GM20000 (cell line): ENCODE measurements at places on chromosomes 16 and 17.

GRCh38 chr16:9913604-9914326 lies 268.5 kb downstream of the GRIN2A start:
- DNase-seq = no peak

GRCh38 chr16:54933281-54934011 lies 2.8 kb downstream of the IRX5 start:
- DNase-seq = no peak

GRCh38 chr17:54426296-54426886 lies 474.3 kb upstream of the TOM1L1 start:
- no peak for DNase-seq

GRCh38 chr17:37130984-37131446 lies 182.3 kb downstream of the AATF start:
- DNase-seq = no peak

DNA sequence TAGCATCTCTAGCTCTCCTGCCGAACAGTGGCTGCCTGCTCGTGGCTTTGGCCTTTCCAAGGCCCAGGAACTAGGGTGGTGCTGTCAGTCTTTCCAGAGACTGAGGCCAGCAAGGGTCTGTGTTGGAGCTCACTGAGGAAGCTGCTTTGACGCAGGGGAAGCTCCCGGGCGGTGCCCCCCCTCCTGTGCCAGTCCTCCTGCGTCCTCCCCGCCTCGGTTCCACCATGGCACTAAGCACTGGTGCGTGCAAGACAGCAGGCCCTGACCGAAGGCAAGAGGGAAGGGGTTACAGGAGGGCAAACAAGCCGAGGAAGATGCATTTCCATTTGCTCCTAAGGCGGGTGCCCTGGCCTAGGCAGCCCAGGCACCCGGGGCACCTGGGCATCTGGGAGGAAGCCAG lies 4.5 kb downstream of the CYB561 start:
- DNase-seq = no peak

- no peak for DNase-seq
Observed at GRCh38 chr16:80583466-80583865, 42.7 kb downstream of the DYNLRB2 start.

DNA sequence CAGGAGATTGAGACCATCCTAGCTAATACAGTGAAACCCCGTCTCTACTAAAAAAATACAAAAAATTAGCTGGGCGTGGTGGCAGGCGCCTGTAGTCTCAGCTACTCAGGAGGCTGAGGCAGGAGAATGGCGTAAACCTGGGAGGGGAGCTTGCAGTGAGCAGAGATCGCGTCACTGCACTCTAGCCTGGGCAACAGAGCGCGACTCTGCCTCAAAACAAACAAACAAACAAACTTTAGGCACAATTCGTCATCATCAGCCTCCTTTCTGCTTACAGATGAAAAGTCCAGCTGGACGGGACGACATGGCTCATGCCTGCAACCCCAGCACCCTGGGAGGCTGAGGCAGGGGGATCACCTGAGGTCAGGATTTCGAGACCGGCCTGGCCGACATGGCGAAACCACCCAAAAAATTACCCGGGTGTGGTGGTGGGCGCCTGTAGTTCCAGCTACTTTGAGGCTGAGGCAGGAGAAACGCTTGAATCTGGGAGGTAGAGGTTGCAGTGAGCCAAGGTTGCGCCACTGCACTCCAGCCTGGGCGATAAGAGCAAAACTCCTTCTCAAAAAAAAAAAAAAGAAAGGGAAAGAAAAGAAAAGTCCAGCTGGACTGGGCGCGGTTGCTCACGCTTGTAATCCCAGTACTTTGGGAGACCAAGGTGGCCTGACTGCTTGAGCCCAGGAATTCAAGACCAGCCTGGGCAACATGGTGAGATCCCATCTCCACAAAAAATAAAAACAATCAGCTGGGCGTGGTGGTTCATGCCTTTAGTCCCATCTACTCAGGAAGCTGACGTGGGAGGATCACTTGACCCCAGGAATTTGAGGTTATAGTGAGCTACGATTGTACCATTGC lies 1.5 kb upstream of the SPIRE2 start:
- DNase-seq = no peak

DNA sequence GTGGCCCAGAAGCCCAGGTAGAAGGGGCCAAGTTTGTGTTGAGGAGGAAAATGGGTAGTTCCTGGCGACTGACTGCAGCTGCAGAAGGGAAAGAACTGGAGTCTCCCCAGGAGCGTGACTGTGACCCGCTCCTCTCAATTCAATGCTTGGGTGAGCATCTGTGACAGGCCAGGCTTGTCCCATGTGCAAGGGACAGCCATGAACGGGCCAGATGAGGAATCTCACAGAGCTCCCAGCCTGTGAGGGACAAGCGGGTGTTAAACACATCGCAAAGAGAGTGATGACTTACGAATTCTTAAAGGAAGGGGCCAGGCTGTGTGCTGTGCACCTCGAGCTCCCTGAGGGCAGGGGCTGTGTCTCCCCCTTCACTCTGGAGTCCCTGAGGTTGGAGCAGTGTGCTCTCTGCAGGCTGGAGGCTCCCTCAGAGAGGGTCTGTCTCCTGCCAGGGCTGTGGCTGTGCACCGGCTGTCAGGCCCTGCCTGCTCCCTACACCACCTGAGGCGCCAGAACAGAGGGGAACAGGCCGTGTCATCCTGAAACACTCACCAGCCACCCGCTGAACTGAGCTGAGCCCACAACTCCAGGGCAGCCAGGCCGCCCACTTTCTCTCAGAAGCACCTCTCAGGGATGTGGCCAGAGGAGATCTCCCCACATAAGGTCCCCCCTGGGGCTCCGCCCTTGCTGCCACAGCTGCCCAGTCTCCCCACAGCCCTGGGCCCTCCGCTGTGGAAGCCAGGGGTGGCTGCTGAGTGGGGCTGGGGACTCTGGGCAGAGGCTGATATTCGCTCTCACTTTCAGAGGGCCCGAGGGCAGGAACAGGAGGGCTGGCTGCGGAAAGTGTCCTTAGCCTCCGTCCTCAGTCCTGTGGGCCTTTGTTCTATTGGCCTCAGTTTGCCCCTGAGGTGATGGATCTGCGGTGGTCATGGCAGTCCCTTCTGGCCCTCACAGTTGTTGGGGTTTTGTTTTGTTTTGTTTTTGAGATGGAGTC lies 25.7 kb upstream of the NXPH3 start:
- peak; percentile 7 for DNase-seq

- no peak for DNase-seq
Observed at GRCh38 chr17:15197229-15197628, 67.9 kb downstream of the PMP22 start.

DNA sequence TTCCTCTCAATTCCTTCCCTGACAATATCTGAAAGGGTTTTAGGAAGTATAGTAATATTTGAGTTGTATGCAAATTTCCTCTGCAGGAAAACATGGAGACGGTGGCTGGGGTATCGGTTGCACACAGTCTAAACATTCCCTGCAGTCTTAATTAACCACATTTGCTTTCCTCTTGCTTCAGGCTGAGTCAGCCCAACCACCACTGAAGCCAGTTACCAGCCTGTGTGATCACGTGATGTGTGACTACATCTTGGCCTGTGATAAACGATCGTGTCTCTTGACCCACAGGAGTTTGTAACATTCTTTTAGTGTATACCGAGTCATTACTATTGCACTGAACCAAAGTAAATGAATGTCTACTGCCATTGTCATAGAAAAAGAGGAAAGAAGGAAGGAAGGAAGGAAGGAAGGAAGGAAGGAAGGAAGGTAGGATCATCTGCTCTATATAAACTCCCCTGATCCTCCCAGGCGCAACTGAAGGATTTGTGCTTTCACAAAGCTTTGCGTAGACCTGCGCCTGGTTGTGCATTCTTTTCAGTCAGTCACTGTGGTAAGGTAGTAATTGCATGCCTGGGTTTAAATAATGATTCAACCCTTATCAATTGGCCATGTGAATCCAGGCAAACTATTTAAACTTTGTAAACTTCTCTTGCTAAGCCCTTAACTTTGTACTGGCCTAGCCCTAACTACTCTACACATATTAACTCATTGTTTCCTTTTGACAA lies 280.6 kb upstream of the SALL1 start:
- no peak for DNase-seq

GRCh38 chr17:57422574-57423164 lies 166.3 kb downstream of the MSI2 start:
- peak; percentile 58 for DNase-seq

- no peak for DNase-seq
Observed at GRCh38 chr17:78717431-78717980, 64.6 kb downstream of the CYTH1 start.

DNA sequence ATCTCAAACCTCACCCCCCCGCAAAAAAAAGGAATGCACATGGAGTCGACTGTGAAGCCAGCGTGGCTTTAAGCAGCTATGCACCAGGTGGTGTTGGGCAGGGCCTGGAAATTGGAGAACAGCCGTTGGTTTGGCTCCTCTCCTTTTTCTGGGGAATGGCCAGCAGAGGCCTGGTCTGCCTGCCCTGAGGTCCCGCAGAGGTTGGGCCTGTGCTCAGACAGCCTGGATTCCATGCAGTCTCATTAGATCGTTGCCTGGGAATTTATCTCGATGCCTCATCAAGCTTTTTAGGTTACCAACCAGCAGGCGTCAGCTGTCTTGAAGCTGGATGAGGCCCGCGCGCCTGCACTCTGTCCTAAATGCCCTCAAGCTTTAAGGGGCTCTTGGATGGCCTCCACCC lies 9.8 kb downstream of the SLC12A3 start:
- DNase-seq = no peak

GRCh38 chr17:28188841-28189263 lies 130.1 kb upstream of the TMEM97 start:
- no peak for DNase-seq

GRCh38 chr16:61945511-61945910 lies 90.7 kb downstream of the CDH8 start:
- DNase-seq = no peak
